ENCODE measurements at places on chromosomes 1 and 21.
A peak's percentile ranks its signal among the peaks of the same experiment; 100 is the strongest.

DNA sequence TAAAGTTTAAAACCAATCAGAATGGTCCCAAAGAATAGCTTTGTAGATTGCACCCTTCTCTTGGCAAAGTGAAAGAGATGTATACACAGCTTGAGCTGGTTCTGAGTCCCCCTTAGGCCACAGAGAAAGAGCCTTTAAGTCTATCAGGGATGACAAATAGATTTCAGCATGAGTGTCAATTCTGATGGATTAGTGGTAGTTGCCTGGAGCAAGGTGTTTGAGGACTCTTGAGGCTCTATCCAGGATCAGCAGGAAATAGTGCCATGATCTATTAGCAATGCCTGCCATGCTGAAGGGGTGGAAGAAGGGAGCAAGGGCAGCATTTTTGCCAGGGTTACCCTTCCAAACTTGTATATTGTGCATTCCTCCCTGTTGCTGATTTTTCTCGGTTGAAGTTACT lies 116.6 kb downstream of the ATG4C start:
- DNase-seq, result no peak

GRCh38 chr1:7752512-7753417 lies 18.3 kb upstream of the VAMP3 start:
- peak; percentile 75 for DNase-seq

DNA sequence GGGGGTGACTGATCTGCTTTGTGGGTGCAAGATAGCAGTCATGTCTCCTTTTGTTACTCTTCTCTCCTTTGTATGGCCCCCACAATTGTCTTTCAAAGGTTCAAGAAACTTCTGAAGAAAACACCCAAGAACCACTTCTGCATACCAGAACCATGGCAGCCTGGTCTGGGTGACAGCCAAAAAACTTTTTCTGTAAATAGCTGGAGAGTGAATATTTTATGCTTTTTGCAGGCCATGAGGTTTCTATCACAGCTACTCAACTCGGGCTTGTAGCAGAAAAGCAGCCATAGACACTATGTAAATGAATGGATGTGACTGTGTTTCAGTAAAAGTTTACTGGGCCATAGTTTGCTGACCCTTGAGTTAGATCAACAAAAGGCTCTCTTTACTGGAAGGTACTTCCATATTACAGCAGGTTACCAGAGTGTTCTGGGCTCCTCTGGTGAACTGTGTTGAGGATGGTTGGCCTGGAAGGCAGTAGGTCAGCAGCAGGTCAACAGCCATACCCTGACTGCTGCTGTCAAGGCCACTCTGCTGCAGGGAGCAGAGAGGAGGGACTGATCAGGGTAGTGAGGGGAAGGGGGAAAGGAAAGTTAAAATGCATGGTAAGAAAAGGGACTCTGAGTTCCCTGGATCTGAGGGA lies 116.4 kb downstream of the GDAP2 start:
- no peak for DNase-seq

- no peak for DNase-seq
These were observed 15.1 kb upstream of the COP1 start for GRCh38 chr1:176222196-176222595.

DNA sequence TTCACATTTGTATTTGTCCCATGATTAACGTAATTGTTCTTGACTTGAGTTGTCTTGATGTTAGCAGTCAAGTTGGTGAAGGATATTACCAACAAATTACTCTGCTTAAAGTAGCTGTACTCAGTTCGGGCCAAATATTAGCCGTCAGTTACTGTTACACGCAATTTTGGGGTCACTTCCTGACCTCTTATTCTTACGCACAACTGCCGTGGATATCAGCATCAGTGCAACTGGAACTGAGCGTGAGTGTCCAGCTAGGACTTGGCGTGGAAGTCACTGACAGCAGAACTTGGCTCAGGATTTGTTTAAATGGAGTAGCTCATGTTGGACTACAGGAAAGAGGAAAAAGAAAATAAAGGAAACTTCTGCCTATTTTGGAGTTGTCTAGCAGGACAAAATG lies 56.4 kb downstream of the ADAMTS1 start:
- peak; percentile 36 for DNase-seq

DNA sequence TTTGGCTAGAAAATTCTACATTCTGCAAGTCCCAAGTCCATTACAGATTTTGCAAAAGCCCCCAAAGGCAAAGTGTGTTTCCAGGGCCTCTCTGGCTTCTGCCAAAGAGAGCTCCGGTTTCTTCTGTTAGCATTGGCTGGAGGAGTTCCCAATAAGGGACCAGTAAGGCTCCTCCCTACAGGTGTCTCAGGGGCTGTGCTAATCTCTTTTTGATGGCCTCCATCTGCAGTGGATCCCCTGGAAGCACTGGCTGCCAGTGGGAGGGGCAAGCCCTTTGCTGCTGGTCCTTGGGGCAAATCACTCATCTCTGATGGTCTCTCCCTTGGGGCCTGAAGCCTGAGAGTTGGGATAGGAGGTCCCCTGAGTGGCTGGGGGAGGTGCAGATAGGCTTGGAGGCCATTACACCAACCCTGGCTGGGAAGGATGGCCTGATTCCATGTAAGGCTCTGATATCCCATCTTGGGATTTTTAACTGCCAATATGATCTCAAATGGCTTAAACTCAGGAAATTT lies 89.1 kb upstream of the USP24 start:
- peak; percentile 89 for DNase-seq

DNA sequence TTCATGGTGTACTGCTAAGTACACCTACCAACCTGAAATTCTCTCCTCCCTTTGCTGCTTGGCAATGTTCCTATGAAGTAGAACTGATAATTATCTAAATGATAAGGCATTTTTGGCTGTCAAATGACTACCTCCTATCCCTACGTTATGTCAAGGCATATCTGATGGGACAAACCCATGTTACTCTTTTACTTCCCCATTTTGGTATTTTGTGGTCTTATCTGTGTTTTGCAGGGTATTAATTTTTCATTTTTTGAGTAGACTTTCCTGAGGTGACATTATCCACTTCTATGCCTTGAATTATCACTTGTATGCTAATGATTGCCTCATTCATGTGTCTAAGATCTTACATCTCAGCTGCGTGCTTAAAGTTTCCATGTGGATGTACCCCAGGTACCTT lies 499.6 kb upstream of the B3GALT2 start:
- no peak for DNase-seq

GRCh38 chr1:50610563-50610962 lies 187.3 kb upstream of the DMRTA2 start:
- no peak for DNase-seq

GRCh38 chr1:41485605-41486004 lies 1.1 kb upstream of the EDN2 start:
- DNase-seq, result no peak

GRCh38 chr1:41866285-41866684 lies 52.4 kb downstream of the HIVEP3 start:
- DNase-seq, result no peak

Data from femur (tissue), 1 donor.